ENCODE measurements at places on chromosomes 1 and 21.

DNA sequence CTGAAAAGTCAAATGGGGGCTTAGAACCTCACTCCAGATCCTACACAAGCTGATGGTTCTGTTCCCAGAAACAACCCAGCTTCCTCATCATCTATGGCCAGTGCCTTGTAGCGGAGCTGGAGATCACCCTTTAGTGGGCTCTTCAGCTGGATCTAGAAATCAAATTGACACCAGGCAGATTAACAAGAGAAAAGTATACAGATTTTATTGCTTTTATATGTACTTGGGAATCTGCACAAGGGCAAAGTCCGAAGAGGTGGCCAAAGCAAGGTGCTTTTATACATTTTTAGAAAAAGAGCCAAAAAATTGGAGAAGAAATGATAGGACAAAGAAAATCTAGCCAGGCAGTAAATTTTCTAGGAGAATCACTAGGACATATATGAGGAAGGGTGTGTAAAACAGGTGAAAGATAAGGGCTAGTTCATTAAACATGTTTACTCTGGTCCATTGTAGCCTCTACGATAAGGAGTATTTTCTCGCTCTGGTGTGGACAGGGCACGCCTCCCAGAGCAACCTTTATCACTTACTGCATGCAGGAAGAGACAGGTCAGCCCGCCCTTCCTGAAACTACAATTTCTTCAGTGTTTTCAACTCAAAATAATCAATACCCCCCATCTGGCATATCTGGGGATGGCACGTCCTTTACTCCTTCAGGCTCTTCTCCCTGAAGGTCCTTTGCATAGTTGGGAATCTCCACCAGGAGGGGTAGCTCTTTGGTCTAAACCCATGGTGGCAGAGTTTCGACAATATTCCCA, 14.0 kb upstream of the LGALS8 start:
- no peak for DNase-seq

DNA sequence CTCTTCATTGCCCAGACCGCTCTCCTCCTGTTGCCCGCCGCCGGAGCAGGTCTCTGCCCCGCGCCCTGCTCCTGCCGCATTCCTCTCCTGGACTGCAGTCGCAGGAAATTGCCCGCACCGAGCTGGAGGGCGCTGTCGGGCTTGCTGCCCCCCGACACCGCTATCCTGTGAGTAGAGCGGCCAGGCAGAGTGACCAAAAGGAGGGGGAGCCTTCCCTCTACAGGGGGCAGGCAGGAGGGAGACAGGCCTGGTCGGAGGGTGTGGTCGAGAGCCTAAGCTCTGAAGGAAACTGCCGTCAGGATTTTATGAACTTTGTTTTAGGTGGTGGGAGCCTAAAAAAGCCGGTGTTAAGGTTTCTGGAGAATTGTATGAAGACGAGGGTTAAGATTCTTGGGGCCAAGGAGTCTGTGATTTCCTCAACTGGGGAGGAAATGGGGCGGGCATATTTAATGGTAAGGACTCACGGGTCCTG, 517 bp downstream of the LRIG2 start:
- no peak for DNase-seq

GRCh38 chr1:99363531-99363930, 99.2 kb downstream of the PLPPR4 start:
- DNase-seq: no peak

DNA sequence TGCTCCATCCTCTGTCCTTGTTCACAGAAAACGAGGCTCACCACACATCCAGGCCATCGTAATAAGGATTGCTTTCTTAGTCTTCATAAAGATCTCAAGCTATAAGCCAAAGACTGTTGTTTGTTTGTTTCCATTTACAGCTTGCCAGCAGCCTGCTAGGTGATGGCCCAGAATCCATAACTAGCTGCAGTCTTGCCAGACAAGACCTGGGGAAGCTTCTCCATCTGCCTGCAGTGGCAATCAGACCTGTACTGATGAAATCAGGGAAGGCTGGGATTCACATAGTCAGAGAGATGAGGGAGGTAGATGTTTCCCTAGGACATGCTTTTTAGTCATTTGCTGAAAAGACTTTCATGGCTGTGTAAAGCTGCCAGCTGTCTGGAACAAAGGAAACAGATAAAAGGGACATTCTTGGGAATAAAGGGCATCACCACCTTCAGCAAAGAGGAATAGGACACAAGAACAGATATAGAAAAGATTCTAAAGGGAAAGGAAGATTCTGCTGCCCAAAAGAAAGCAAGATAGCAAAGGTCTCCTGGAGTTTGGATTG, 51.0 kb downstream of the MT1HL1 start:
- no peak for DNase-seq

DNA sequence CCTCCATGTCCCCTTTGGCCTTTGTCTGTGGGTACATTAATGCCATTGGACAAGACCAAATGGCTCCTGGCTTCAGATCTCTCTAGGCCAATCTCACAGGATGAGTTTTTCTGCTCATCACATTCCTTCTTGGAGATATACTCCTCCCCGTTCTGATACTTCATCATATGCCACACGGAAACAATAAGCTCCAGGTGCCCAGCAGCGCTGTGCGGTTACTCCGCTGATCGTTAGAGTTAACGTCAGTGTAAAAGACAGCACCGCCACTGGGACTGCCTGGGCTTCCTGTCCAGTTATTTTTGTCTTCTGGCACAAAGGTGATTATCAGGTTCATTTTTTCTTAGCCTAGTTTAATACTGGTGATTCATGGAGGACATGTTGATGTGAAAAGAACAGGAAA, 22.5 kb downstream of the CACHD1 start:
- DNase-seq: no peak

GRCh38 chr1:119209596-119210295, 69.3 kb upstream of the WARS2 start:
- DNase-seq: no peak
